ENCODE measurements at places on chromosomes 6 and 20. TPM values are rescaled to one million over a fixed set of nuclear protein-coding genes. Genes with fewer than 3 reads are reported as not detected.

The SYNJ2 gene
- 20.5 TPM for polyA plus RNA-seq

The BMP5 gene
- polyA plus RNA-seq: not detected

The PRDM1 gene
- 3.5 TPM for polyA plus RNA-seq

The GATA5 gene
- polyA plus RNA-seq: not detected

The RREB1 gene
- polyA plus RNA-seq: 6.4 TPM

The DCDC2 gene
- not detected for polyA plus RNA-seq

The RALGAPB gene
- polyA plus RNA-seq: 9.8 TPM

The SLPI gene
- 3.7 TPM for polyA plus RNA-seq

The TREM1 gene
- not detected for polyA plus RNA-seq

The CCND3 gene
- polyA plus RNA-seq: 73.6 TPM

The TSBP1 gene
- polyA plus RNA-seq: not detected

The DYNLRB1 gene
- 290 TPM for polyA plus RNA-seq

The ZNF831 gene
- polyA plus RNA-seq: not detected

The CCM2L gene
- not detected for polyA plus RNA-seq

The GPR6 gene
- polyA plus RNA-seq: not detected

The BPIFB4 gene
- not detected for polyA plus RNA-seq

The SLC22A23 gene
- 2.4 TPM for polyA plus RNA-seq

The C20orf202 gene
- polyA plus RNA-seq: not detected

The NRSN1 gene
- polyA plus RNA-seq: not detected

The EBF4 gene
- polyA plus RNA-seq: not detected

The PHACTR1 gene
- 0.65 TPM for polyA plus RNA-seq

The KCNK16 gene
- polyA plus RNA-seq: not detected

Measured in GM23248 (cell line).